K562 (cell line): ENCODE measurements at places on chromosomes 3 and 15. TPM values are rescaled to one million over a fixed set of nuclear protein-coding genes. Genes with fewer than 3 reads are reported as not detected.
A peak's percentile ranks its signal among the peaks of the same experiment; 100 is the strongest.

PLS1 gene
- 9.0 and 11.5 TPM in 2 replicates for total RNA-seq

OXSM gene
- 28.4 and 29.9 TPM in 2 replicates for total RNA-seq

PPP2R3A gene
- total RNA-seq = 0.18 and 0.22 TPM in 2 replicates

UACA gene
- total RNA-seq = 0.22 and 0.33 TPM in 2 replicates

CAPN7 gene
- total RNA-seq = 42.6 and 42.7 TPM in 2 replicates

CPN2 gene
- total RNA-seq = not detected in 2 replicates

GCSAM gene
- total RNA-seq = 0.04 TPM in 1 of 2 replicates, not detected in the other

DNA sequence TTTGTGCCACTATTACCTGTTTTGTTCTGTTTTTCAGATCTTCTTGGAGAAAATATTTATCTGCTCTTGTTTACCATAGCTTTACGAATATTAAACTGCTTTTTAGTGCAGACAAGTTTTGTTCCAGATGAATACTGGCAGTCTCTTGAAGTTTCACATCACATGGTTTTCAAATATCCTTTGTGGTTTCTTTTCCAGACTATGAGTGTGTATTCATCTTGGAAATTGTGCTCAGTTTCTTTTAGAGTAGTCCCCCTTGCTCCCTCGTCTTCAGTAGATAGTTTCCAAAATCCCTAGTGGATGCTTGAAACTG, 1.2 kb downstream of the PIGB start:
- DNase-seq = no peak

DNA sequence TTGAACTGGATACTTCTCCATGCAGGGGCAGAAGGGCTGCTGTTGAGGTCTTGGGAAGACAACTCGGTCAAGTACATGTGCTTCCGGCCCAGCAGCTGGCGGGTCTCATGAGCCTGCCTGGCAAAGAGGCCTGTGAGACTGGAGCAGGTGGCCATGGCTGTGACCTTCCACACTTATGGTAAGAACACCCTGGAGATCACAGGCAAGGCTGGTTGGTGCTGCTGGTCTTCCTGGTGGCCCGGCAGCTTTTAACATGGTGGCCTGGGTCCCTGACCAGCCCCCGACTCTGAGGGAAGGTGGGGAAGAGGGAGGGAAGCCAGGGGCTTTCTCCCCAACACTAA, 15.4 kb downstream of the CHRD start:
- no peak for DNase-seq

DNA sequence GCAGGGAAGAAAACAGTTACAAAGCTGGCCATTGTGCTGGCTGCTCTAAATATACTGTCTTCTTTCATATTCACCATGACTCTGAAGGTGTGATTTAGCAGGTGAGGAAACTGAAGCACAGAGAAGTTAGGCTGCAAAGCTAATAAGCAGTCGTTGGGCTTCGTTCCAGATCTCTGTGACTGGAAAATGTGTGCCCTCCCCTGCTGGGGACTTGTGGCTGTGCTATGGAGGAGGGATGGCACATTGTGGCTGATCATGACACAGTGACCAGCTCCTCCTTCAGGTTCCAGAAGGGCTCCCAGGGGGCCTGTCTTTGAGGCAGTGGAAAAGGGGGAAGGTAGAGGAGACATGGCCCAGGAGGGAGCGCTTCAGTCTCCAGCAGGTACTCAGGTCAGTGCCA, 19.2 kb downstream of the PXK start:
- no peak for DNase-seq

DNA sequence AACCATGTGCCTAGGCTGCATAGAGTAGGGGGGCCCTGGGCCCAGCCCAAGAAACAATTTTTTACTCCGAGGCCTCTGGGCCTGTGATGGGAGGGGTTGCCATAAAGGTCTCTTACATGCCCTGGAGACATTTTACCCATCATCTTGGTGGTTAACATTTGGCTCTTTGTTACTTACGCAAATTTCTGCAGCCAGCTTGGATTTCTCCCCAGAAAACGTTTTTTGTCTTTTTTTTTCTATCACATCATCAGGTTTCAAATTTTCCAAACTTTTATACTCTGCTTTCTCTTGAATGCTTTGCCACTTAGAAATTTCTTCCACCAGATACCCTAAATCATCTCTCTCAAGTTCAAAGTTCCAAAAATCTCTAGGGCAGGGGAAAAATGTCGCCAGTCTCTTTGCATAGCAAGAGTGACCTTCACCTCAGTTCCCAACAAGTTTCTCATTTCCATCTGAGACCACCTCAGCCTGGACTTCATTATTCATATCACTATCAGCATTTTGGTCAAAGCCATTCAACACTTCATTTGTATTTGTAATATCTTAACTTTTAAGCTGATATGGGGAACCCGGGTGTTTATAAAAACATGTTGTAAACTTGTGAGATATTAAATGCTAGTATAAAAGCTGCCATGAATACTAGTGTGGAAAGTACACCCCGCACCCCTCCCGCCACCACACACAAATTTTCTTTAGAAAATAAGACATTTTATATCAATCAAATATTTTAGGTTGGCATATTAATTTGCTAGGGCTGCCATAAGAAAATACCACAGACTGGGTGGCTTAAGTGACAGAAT, 56.0 kb upstream of the PLSCR4 start:
- no peak for DNase-seq

DNA sequence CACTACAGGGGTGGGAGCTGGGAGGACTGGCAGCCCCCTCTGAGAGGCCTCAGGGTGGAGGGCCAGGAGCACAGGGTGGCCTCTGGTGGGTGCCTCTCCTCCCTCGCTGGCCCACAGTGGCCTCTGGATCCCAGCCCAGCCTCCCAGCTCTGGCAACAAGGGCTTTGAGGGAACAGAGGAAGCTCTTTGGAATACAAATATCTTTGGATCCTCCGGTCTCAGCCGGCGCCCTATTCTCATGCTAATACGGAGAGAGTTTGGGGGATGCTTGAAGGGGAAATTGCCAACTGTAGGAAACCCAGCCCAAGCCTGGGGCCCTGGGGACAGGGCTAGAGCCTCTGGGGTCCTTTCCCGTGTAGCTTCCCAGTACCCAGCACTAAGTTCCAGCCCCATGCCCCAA, 33.4 kb upstream of the INSYN1 start:
- no peak for DNase-seq

DNA sequence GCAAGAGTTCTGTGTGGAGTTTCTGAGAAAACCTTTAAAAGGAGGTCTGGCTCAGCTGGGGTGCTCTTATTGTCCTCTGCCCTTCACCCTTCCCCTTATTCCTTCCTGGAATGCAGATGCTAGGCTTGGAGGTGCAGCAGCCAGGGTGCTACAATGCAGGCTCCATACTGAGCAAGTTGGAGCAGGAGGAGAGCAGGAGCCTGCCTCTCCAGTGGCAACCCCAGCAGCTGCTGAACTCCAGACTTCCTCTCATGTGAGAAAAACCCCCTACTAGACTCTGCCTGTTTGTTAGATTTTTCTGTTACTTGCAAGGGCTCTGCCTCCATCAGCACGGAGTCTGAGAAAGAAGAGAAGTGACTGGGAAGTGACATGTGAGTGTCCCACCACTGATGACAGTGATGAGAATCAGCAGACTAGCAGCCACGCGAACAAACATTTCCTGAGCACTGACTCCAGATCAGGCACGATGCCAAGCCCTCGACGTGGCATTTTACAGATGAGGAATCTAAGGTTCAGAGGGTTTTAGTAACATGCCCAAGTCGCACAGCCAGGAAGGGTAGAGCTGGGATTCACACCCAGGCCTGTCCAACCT, 16.1 kb upstream of the RARRES1 start:
- no peak for DNase-seq

DNA sequence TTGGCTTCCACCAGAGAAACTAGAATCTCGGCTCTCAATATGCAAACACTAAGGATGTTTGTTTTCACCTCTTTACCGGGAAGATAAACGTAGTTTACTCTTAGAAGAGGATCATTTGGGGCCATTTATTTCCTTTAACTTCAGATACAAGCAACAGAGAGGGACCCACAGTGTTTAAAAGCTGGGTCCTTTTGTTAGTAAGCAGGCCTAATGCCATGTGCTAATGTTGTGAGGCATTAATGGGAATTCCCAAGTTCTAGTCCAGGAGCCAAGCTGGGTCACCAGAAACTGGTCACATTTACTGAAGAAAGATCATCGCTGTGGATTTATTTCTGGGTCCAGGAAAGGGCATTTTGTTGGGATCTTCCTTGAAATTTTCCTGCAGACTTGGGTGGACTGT, 78.1 kb upstream of the ADAMTS9 start:
- no peak for DNase-seq

GRCh38 chr3:156598413-156598812, 43.5 kb upstream of the SSR3 start:
- no peak for DNase-seq

DNA sequence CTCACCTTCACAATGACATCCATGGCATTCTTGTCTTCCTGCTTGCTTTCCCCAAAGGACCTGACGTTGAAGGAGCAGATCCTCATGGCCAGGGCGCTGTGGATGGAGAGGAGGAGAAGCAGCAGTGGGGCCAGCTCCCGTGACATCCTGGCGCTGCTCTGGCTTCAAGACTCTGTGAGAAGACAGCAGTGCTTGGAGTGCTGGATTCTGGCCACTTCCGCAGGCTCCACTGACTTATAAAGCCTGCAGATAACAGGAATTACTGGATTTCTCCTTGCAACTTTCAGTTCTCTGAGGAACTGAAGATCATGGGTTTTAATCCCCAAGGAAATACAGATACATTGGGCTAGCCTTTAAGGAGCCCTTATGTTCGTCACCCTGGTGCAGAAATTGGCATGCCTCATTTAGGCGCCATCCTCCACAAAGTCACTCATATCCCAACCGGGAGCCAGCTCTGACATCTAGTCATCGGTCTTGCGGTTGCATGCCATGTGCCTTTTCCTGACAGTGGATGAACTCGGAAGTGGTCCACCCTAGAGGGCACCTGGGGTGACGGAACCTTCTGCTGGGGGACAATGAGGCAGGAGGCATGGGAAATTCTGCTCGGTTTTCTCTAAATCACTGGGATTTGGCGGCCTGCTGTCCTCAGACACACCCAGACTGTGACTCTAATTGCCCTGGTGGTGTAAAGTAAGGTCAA, at the start of gene DNASE1L3:
Gene DNASE1L3, minus strand, starts transcription at position 212 of the 700 bp plus-strand sequence. Its CDS starts 66 bp downstream, at position 146.
- no peak for DNase-seq

GRCh38 chr15:80070840-80071239, 11.4 kb downstream of the ZFAND6 start:
- peak; percentile 37 for DNase-seq

DNA sequence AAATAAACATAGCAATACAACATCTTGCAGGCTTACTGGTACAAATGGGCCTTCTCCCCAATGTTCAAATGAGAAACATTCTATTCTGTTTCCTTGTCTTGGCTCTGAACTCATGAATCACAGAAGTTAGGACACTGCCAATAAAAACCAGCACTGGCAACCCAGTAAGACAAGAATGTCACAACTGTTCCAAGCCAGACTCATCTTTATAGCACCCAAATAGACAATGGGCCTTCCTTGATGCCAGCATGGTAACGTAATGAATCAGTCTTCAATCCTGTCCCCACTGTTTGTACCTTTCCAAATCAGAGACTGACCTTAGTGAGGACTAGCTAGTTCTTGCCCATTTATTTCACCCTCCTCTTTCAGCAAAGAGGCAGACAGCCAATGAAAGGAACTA, 14.1 kb upstream of the RPS17 start:
- DNase-seq = no peak

DNA sequence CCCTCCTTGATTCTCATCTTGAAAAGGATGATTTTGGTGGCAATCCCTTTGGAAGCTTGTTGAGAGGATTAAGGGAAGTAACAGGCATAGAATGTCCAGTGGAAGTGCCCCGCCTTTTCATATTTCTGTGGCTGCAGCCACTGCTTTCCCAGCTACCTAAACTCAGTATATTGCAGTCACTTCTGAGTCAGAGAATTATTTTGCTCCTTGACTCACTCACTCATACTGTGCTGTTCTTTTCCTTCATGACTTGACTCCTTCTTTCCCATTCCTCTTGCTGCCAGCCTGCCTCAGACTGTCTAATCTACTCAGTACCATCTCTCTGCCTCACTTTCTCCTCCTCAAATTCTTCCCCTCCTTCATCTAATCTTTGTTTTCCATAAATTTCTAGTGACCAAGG, 26.5 kb upstream of the POLR2M start:
- DNase-seq = no peak

DNA sequence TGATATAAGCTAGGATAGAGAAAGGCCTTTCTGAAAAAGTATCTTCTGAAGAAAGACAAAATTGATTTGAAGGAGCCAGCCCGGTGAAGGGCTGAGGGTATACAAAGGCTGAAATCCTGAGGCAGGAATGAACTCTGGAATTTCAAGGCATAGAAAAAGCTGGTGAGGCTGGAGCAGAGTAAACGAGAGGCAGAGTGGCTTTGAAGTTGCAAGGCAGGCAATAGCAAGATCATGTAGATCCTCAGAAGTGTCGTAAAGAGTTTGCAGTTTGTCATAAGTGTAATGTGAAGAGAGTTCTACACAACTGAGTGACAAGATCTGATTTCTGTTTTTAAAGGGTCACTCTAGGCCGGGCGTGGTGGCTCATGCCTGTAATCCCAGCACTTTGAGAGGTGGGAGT, 69.0 kb downstream of the HMG20A start:
- DNase-seq = no peak

DNA sequence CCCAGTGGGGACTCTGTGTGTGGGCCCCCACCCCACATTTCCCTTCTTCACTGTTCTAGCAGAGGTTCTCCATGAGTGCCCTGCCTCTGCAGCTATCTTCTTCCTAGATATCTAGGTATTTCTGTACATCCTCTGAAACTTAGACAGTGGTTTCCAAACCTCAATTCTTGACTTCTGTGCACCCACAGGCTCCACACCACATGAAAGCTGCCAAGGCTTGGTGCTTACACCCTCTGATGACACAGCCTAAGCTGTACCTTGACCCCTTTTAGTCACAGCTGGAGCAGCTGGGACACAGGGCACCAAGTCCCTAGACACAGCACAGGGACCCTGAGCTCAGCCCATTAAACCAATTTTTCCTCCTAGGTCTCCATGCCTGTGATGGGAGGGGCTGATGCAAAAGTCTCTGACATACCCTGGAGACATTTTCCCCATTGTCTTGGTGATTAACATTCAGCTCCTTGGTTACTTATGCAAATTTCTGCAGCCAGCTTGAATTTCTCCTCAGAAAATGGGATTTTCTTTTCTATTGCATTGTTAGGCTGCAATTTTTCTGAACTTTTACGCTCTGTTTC, 304.5 kb downstream of the OTOL1 start:
- no peak for DNase-seq

DNA sequence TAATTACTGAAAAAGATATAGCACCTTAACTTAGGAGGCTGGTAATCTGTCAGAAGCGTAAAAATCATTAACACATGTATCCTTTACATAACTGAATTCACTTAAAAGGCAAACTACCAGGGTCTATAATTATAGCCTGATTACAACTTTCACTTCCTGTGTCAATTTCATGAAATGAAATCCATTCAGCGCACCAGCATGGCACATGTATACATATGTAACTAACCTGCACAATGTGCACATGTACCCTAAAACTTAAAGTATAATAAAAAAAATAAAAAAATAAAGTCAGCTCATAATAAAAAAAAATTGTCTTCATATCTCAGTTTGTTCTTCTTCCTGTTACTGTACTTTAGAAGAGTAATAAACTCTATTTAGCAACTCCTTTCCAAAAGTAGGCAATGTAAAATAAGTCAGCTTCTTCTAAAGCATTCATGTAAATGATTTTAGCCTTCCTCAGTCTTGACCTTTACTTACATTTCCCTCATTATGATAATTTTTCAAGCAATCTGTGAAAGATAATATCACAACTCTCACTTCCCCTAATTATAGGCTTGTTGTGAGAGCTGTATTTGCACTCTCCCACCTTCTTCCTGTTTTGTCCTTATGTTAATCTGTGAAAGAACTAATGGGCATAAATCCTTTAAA, 50.1 kb downstream of the KBTBD8 start:
- DNase-seq = no peak

- DNase-seq = no peak
Measured at GRCh38 chr3:17278006-17278405, 393.3 kb downstream of the PLCL2 start.
